ENCODE measurements at places on chromosomes 1 and 21. TPM values are rescaled to one million over a fixed set of nuclear protein-coding genes. Genes with fewer than 3 reads are reported as not detected.

Gene APCS
- not detected for total RNA-seq

DNA sequence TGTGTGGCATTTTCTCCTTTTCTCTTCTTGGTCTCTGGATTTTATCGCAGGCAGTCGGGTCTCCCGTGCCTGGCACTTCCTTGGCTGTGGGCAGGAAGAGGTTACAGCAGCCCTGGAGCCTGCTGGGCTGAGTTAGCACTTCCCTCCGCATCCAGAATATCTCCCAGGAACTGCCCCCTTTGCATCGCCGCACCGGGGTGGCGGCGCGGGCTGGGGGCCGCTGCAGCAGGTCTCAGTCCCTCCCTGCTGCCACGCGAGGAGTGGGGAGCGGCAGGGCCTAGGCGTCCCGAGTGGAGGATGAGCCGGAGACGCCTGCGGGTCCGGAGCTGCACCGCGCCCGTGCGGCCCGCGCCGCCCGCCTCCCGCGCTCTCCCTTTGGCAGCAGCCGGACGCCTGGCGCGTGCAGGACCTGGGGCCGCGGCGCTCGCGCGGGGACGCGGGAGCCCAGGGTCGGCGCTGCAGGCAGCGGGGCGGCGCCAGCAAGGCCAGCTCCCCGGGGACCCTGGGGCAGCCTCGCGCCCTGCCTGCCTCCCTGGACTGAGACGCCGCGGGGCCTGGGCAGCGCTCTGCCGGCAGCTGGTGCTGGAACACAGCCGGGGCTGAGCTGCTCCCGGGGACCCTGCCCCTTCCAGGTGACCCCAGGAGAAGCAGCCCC lies 192.8 kb downstream of the PRDM2 start:
- DNase-seq: no peak

Gene DEDD
- total RNA-seq: 64.8 TPM

- peak; percentile 96 for DNase-seq
Observed at GRCh38 chr1:220300442-220301121, 28.3 kb upstream of the RAB3GAP2 start.

Gene CDCA8
- 3.7 TPM for total RNA-seq

DNA sequence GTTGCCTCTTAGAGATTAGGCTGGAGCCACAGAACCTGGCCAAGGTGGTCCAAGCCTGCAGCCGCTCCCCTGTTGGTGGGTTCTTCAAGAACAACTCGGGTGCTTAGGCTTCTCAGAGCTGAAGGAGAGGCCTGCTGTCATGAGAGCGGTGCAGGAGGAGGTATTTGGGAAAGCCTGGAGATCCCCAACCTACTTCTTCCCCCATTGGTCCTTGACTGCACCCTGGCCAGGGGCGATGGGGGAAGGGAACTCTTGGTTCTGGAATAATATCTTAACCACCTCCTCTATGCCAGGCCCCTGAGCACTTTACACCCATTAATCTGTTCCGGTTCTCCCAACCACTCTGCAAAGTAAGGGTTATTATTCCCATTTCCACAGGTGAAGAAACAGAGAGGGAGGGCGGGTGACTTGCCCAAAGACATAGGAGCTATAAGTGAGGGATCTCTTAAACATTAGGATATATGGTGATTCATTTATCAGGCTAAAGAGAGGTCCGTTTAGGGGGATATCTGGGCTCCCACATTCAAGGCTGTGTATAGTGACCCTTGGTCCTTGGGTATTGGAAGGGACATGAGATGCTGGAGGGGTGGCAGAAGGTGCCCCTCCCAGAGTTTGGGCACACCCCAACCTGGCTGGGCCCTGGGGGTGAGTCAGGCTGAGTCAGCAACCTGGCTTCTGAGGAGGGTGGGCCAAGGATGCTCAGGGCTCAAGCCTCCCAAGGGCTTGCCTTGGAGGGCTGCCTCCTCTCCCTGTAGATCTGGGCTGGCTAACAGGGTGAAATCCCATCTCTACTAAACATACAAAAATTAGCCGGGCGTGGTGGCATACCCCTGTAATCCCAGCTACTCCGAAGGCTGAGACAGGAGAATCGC lies 5.2 kb downstream of the TRNP1 start:
- DNase-seq: no peak

Gene CNN3
- total RNA-seq: 578 TPM

DNA sequence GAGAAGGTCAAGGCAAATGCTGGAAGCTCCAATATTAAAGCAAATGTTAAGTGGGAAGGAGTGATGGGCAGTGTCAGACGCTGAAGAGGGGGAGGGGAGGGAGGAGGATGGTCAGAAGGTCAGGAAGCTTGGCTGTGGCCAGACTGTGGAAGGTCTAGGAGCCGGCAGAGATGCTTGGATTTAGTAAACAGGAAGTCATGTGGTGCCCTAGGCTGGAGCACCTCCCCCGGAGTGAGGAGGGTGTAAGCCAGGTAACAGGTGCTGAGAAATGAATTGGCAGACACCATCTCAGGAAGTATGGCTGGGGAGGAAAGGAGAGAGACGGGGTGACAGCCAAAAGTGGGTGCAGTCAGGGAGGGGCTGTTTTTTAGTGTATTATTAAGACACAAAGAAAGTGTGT lies 17.7 kb downstream of the CSMD2 start:
- no peak for DNase-seq

DNA sequence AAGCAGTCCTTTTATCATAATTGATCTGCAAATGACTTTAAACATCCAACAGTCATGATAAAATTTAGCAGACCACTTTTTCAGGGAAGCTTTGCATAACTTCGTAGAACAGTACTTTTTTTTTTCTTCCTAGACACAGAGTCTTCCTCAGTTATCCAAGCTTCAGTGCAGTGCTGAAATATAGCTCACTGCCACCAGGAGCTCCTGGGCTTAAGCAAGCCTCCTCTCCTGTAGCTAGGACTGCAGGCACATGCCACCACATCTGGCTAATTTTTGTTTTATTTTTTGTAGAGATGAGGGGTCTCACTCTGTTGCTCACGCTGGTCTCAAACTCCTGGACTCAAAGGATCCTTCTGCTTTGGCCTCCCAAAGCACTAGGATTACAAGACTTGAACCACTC lies 3.8 kb downstream of the F13B start:
- DNase-seq: no peak

Gene MPL
- not detected for total RNA-seq

GRCh38 chr1:25598879-25599278 lies 17.7 kb upstream of the MAN1C1 start:
- DNase-seq: no peak

- DNase-seq: no peak
Observed at GRCh38 chr21:16408280-16408679, 678.5 kb downstream of the USP25 start.

Gene APH1A
- 132 TPM for total RNA-seq

DNA sequence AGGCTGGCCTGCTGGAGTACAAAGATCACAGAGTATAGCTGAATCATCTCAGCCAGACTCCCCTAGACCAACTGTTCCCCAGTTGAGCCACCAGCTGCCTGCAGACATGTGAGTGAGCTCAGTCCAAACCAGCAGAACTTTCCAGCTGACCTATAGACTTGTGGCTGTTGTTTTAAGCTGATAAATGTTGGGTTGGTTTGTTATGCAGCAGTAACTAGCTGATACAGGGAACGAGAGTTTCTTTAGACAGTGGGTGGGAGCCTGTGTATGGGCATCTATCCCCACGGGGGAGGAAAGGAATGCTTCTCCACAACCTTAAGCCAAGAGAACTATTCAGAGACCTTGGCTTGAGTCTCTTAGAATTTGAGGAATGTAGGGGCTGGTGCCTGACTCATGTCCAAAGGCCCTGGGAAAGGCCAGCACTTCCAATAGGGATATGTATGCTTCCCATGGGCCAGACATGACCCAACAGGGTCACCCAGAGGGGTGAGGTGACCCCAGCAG lies 30.1 kb downstream of the SLC1A7 start:
- peak; percentile 17 for DNase-seq

Gene OR2M2
- total RNA-seq: not detected

Gene INSRR
- total RNA-seq: not detected

GRCh38 chr21:10273196-10273595 lies 248.2 kb upstream of the TPTE start:
- no peak for DNase-seq

DNA sequence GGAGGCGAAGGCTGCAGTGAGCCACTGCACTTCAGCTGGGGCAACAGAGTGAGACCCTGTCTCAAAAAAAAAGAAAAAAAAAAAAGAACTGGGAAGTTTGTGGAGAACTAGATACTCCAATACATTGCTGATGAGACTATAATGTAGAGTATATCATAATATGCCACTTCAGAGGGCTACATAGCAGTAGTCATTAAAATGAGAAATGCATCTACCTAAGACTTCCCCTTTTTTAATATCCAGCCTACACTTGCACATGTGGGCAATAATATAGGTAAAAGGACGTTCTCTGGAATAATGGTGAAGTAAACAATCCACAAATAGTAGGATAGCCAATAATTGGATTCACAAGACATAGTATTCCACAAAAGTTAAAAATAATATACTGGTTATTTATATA lies 311.0 kb downstream of the HLX start:
- DNase-seq: no peak

DNA sequence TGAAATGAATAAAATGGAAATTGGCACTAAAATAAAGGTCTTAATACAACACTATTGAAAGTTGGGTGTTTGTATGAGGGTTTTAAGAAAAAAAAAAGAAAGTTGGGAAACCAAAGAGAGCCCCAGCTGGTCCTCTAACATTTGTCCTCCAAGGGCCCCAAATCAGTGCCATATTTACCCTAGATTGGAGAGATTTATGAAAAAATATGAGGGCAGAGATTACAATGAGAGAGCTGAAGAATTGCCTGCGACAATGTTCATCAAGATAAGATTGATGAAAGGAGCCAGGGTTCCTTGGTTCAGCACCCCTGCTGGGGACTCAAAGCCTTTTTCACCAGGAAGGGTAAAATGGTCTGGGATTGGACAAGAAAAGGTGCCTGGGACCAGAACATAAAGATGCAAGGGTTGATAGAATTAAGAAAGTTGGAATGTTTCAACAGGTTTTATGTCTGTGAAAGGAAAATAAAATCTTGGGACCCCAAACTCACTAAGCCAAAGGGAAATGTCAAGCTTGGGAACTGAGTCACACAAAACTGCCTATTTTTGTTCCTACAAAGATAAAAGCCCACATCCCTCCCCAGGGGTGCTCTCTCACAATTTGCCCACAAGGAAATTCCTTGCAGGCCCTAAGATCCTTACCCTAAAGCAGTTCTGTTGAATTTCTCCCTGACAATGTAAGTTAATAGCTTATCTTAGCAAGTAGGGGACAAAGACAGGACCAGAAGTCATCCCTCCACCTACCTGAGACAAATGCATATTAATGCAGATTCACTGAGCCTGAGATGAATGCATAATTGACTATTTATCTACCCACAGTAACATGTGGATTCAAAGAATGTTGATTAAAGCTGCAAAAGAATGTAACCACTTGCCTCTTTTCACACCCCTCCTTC lies 26.8 kb downstream of the CBR1 start:
- no peak for DNase-seq

- DNase-seq: no peak
Observed at GRCh38 chr1:147223740-147224615, 1.2 kb downstream of the FMO5 start.

DNA sequence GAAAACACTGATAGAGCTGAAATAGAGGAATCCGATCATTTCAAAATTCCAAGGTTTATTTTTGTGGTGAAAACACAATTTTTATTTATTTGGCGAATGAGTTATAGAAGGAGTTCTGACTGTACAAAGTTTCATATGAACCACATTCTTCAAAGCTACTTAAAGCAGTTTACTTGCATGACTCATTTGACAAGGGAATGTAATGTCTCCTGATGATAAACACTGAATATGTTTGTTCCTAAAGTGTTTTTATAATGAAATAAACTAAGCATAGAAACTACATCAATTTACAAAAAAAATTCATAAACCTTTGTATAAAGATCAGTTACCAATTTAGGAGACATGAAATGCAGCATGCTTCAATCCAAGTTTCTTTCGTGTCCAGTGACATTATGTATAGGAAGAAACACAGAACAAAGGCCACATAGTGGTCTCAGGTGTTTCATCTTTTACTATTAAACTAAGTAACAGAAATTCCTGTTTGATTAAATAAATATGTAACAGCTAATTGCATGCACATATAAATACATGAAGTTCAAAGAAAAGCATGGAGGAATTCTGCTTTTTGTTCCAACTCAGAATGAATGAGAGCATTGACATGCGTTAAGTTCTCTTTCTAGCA lies 2.5 kb downstream of the PRKACB start:
- DNase-seq: peak; percentile 60

DNA sequence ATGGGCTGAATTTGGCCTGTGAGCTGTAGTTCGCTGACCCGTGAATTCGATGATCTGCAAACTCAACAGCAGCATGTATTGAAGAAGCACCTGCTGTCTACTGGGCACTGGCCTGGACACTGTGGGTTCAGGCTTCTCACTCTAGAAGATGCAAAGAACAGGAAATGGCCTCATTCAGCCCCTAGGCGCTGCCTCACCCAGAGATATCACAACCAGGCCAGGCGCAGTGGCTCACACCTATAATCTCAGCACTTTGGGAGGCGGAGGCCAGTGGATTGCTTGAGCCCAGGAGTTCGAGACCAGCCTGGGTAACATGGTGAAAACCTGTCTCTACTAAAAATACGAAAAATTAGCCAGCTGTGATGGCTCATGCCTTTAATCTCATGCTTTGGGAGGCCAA lies 23.6 kb downstream of the MFAP2 start:
- DNase-seq: no peak

DNA sequence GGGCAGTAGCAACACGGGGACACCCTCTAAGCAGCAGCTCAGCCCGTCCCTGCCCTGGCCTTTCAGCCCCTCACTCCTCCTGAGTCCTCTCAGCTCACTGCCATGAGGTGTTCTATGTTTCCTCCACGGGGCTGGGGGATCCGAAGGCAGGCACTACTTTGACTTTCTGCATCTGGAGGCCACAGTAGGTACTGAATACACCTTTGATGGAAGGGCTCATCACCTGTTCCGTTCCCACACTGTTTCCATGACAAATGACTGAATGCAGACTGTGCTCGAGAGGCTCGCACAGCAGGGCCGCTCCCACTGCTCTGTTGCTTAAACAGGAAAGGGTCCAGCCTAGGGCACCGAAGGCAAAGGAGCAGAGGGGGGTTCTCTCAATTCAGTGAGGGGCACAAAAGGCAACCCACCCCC lies 77.6 kb upstream of the DNAH14 start:
- DNase-seq: no peak

Gene VHLL
- total RNA-seq: not detected

DNA sequence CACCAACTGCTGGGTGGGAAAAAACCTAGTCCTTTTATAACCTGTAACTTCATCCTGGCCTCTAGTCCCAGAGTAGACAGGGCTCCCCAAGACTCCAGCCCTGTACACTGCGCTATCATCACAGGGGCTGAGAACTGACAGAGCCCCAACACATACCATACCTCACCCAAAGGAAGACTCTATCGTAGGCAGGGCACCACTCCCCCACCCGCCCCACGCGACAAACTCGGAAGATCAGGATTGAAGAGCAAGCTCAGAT lies 15.8 kb downstream of the INPP5B start:
- DNase-seq: no peak

- peak; percentile 59 for DNase-seq
Observed at GRCh38 chr1:176206006-176206960, 803 bp downstream of the COP1 start.

GRCh38 chr1:55381983-55382382 lies 166.8 kb upstream of the USP24 start:
- DNase-seq: no peak
